ENCODE measurements at places on chromosomes 7 and 10. TPM values are rescaled to one million over a fixed set of nuclear protein-coding genes. Genes with fewer than 3 reads are reported as not detected.

GRCh38 chr10:95482501-95483233, 78.5 kb downstream of the SORBS1 start:
- H3K27me3 ChIP-seq, result no peaks in the 10 kb centered on the region
- no peak for DNase-seq
- peaks cover 4% of the 10 kb centered on the region for H3K36me3 ChIP-seq

GRCh38 chr10:112182784-112183328, 709 bp downstream of the GPAM start:
- H3K27ac ChIP-seq, result peak overlapping the region; percentile 70
- peak overlapping the region; percentile 93 for H3K4me3 ChIP-seq
- H3K27me3 ChIP-seq, result no peaks in the 10 kb centered on the region
- H3K4me1 ChIP-seq, result peaks cover 12% of the 10 kb centered on the region
- no peak for DNase-seq

The SFRP4 gene
- 12.0 TPM for total RNA-seq

DNA sequence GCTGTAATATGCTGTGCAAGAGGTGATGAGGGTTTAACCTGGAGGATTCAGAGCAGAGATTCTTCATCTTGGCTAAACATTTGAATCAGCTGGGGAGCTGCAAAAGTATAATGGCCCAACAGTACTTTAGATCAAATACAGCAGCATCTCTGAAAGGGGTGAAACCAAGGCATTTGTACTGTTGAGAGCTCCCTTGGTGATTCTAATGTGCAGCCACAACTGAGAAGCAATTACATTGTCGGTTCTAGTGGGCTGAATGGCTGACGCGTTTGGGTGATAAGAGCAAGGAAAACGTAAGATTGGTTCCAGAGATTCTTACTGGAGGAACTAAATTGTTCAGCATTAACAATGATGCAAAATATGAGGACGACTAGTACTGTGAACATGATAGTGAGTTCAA, 269.7 kb downstream of the AGMO start:
- no peak for DNase-seq
- H3K27ac ChIP-seq, result no peak overlapping the region
- no peaks in the 10 kb centered on the region for H3K4me1 ChIP-seq
- no peaks in the 10 kb centered on the region for H3K27me3 ChIP-seq

DNA sequence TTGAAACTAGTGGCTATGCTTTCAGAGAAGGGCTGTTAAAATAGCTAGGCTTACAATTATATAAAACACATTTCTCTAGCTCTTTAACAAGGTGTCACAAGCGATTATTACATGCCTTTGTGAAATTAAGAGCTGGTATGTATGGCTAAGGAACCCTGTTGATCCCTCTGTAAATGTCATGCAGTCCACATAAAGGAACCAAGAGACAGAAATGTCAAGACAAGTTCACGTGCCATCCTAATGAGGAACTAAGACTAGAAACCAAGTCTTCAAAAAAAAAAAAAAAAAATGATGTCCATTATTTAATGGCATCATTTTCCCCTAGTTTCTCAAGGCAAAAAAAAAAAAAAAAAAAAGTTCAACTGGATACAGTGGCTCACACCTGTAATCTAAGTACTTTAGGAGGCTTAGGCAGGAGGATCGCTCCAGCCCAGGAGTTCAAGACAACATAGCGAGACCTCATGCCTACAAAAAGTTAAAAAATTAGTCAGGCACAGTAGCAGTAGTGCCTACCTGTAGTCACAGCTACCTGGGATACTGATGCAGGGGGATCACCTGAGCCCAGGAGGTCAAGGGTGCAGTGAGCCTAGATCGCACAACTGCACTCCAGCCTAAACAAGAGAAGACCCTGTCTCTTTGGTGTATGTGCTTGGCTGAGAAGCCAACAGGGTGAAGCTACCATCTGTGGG, 63.4 kb downstream of the SRPK2 start:
- no peak overlapping the region for H3K4me3 ChIP-seq
- H3K27me3 ChIP-seq, result no peaks in the 10 kb centered on the region
- H3K27ac ChIP-seq, result no peak overlapping the region
- no peaks in the 10 kb centered on the region for H3K4me1 ChIP-seq
- H3K36me3 ChIP-seq, result no peaks in the 10 kb centered on the region
- no peak for DNase-seq
